Osteocyte (in vitro differentiated cells): ENCODE measurements at places on chromosomes 5 and 9. TPM values are rescaled to one million over a fixed set of nuclear protein-coding genes. Genes with fewer than 3 reads are reported as not detected.

GRCh38 chr5:36740259-36740898 lies 134.0 kb downstream of the SLC1A3 start:
- H3K27ac ChIP-seq = no peak overlapping the region
- H3K27me3 ChIP-seq = peaks cover 29% of the 10 kb centered on the region
- H3K4me1 ChIP-seq = peaks cover 14% of the 10 kb centered on the region
- DNase-seq = no peak
- H3K4me3 ChIP-seq = no peak overlapping the region

DNA sequence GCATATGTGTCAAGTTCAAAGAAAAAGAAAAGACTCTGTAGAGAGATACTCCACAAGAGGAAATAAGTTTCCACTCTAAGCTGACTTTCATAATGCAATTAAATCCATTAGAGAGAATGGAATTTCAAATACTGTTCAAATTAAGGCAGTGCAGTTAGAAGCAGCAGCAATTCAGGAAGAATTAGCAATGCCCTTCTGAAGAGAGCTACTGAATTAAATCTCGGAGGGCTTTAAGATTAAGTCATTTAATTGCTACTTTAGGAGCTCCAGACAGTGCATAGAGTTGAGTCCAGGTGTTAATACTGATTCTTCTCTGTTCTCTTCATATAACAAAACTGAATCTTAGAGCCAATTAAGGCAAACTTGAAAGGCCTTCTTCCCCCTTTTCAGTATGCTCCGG lies 8.5 kb downstream of the CDH12 start:
- H3K4me1 ChIP-seq = no peaks in the 10 kb centered on the region
- no peak overlapping the region for H3K4me3 ChIP-seq
- H3K27me3 ChIP-seq = peaks cover 44% of the 10 kb centered on the region
- no peak for DNase-seq
- H3K27ac ChIP-seq = no peak overlapping the region

DNA sequence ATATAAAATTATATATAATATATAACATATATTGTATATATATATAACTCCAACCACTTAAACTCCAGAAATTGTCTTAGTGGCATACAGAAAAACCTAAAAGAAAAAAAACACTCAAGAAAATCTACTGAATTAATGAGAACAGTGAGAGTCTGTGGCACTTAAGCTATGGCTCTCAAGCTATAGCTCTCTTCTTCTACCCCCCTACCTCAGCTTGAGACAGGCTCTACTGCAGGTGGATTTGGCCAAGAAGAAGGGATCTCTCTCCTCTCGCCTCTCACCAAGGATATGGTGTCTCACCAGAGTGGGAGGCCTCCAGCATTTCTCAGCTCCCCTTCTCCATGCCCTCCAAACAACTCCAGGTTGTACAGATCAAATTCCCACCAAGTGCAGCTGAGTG lies 64.5 kb upstream of the DAB2 start:
- peaks cover 23% of the 10 kb centered on the region for H3K4me1 ChIP-seq
- H3K4me3 ChIP-seq = no peak overlapping the region
- H3K27ac ChIP-seq = no peak overlapping the region
- H3K27me3 ChIP-seq = no peaks in the 10 kb centered on the region

CD72 gene
- total RNA-seq = 0.57 and 0.91 TPM in 2 replicates

SPINK1 gene
- total RNA-seq = not detected in 2 replicates

ZNG1E gene
- total RNA-seq = 26.6 and 38.7 TPM in 2 replicates

DNA sequence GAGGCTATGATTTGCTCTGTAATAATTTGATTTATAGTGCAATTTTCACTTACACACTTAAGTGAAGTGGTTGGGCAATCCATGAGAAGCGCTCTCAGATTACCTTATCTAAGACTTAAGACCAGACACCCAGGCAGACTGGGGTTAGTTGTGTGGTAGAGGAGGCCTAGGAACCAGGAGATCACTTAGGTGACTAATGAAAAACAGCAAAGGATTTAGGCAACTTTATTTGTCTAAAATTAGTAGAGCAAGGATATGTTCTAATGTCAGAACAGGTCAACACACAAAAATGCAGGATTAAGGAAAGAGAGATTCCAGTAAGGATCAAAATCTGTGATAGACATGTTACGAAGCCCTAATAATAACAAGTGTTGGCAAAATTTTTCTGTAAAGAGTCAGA lies 913.8 kb downstream of the TLE1 start:
- H3K4me3 ChIP-seq = no peak overlapping the region
- no peaks in the 10 kb centered on the region for H3K36me3 ChIP-seq

- DNase-seq = peak; percentile 84
- peak overlapping the region; percentile 100 for H3K27ac ChIP-seq
- peaks cover 36% of the 10 kb centered on the region for H3K4me1 ChIP-seq
- H3K27me3 ChIP-seq = no peaks in the 10 kb centered on the region
- peak overlapping the region; percentile 99 for H3K4me3 ChIP-seq
These were observed 861 bp downstream of the UBQLN1 start for GRCh38 chr9:83706676-83707517.

SPAG8 gene
- total RNA-seq = 2.4 TPM in 2 replicates

GRCh38 chr9:133656211-133657119 lies 20.3 kb downstream of the DBH start:
- H3K4me3 ChIP-seq = no peak overlapping the region
- H3K27me3 ChIP-seq = peaks cover 33% of the 10 kb centered on the region
- peaks cover 18% of the 10 kb centered on the region for H3K4me1 ChIP-seq
- DNase-seq = no peak
- H3K27ac ChIP-seq = no peak overlapping the region
- no peaks in the 10 kb centered on the region for H3K36me3 ChIP-seq

GRCh38 chr5:151184316-151185042 lies 26.9 kb upstream of the ANXA6 start:
- H3K27ac ChIP-seq = no peak overlapping the region
- peaks cover 20% of the 10 kb centered on the region for H3K27me3 ChIP-seq
- no peaks in the 10 kb centered on the region for H3K4me1 ChIP-seq
- no peak overlapping the region for H3K4me3 ChIP-seq
- H3K36me3 ChIP-seq = no peaks in the 10 kb centered on the region

DNA sequence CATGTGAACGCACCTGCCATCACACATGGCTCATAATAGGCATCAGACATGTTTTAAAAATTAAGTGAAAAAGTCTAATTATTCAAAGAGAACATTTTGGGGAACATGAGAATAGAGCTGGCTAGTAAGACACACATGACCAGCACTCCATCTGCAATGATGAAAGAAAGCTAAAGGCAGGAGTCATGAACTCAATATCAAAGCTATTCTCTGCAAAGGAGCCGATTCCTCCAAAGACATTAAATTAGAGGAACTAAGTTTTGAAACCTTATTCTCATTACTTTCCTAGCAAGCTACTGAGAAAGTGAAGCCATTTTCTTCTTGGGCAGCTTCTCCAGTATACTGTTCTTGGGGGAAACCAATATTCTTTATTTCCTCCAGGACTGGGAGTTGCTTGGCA lies 172.0 kb downstream of the CRB2 start:
- no peak for DNase-seq
- H3K27ac ChIP-seq = no peak overlapping the region

DNA sequence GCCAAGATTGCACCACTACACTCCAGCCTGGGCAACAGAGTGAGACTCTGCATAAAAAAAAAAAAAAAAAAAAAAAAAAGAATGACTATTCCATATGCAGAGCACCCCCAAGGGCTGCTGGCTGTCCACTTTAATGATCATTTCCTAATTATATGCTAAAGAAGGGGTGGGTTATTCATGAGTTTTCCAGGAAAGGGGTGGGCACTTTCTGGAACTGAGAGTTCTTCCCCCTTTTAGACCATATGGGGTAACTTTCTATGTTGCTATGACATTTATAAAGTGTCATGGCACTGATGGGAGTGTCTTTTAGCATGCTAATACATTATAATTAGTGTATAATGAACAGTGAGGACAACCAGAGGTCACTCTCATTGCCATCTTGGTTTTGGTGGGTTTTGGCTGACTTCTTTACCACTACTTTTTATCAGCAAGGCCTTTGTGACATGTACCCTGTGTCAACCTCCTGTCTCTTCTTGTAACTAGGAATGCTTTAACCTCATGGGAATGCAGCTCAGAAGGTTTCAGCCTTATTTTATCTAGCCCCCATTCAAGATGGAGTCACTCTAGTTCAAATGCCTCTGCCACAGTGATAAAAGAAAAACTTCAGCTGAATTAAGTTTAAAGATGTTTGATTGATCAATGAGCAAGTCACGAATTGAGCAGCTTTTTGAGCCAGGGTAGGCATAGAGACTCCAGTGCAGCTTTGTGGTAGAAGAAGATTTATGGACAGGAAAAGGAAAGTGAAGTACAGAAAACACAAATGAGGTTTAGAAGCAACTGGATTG lies 7.1 kb upstream of the NANS start:
- H3K27me3 ChIP-seq = no peaks in the 10 kb centered on the region
- no peak overlapping the region for H3K4me3 ChIP-seq
- no peak for DNase-seq
- no peak overlapping the region for H3K27ac ChIP-seq
- H3K36me3 ChIP-seq = no peaks in the 10 kb centered on the region

OGN gene
- 3.9 and 5.5 TPM in 2 replicates for total RNA-seq

SLC36A2 gene
- not detected in 2 replicates for total RNA-seq

GRXCR2 gene
- not detected in 2 replicates for total RNA-seq

- DNase-seq = peak; percentile 56
- no peak overlapping the region for H3K4me3 ChIP-seq
- H3K27ac ChIP-seq = no peak overlapping the region
- H3K36me3 ChIP-seq = no peaks in the 10 kb centered on the region
- H3K27me3 ChIP-seq = peaks cover 22% of the 10 kb centered on the region
- H3K4me1 ChIP-seq = no peaks in the 10 kb centered on the region
These were observed 9.6 kb downstream of the TMOD1 start for GRCh38 chr9:97510797-97511654.

- H3K4me3 ChIP-seq = no peak overlapping the region
- peak overlapping the region; percentile 79 for H3K27ac ChIP-seq
- DNase-seq = no peak
- no peaks in the 10 kb centered on the region for H3K27me3 ChIP-seq
- H3K4me1 ChIP-seq = peaks cover 42% of the 10 kb centered on the region
- no peaks in the 10 kb centered on the region for H3K36me3 ChIP-seq
These were observed 18.9 kb upstream of the ANKRD55 start for GRCh38 chr5:56251918-56252553.

DNA sequence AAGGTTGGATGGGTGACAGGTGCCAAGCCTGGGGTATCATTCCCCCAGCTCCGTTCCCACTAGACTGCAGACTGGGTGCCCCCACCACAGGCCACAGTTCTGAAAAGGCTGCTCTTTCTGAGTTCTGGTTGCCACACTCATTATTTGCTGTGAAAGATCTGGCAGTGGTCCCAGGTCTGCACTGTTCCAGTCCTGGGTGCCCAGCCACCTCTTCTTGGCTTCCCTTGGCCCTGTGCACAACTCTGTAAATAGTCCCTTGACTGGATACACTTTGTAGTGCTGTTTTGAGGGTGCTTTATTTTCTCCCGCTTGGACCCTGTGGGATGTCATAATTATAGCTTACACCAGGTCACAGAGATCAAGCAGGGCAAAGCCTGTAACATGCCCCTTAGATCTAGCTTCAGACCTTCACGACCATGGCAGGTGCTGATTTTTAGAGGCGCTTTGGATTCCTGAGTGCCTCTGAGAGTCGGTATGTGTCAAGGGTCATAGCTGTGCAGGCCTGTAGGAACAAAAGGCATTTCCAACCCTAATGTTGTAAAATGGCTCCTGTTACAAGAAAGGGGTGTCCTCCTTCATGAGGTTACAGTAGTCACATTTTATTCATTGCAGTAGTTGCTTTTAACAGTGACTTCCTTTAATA lies 344.9 kb downstream of the ICE1 start:
- no peaks in the 10 kb centered on the region for H3K4me1 ChIP-seq
- DNase-seq = no peak
- no peak overlapping the region for H3K27ac ChIP-seq
- no peaks in the 10 kb centered on the region for H3K36me3 ChIP-seq

DNA sequence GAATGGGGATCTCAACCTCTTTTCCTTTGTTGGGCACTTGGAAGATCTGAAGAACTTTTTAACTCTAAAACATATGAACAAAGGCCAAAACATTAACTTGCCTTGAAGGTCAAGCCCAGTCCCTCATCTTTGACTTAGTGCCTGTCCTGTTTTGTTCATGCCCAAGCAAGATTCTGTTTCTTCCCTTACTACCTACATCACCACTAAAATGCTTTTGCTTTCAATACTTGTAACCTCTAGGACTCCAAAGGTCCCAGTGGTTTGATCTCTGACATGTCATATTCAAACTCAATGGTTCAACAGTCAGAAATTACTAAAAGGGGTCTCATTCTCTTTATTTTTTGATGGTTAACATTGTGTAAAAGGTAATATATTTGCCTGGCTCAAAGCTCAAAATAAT lies 24.0 kb downstream of the GLRX start:
- peaks cover 3% of the 10 kb centered on the region for H3K4me1 ChIP-seq
- H3K27ac ChIP-seq = no peak overlapping the region
- no peaks in the 10 kb centered on the region for H3K27me3 ChIP-seq
- H3K4me3 ChIP-seq = no peak overlapping the region

- DNase-seq = no peak
- H3K4me3 ChIP-seq = no peak overlapping the region
- H3K36me3 ChIP-seq = no peaks in the 10 kb centered on the region
- H3K27ac ChIP-seq = no peak overlapping the region
- H3K4me1 ChIP-seq = no peaks in the 10 kb centered on the region
These were observed 53.9 kb upstream of the AFAP1L1 start for GRCh38 chr5:149217803-149218155.

GRCh38 chr9:128091571-128091970 lies 23.5 kb downstream of the SLC25A25 start:
- no peaks in the 10 kb centered on the region for H3K27me3 ChIP-seq
- no peak for DNase-seq
- H3K4me1 ChIP-seq = peaks cover 29% of the 10 kb centered on the region

DNA sequence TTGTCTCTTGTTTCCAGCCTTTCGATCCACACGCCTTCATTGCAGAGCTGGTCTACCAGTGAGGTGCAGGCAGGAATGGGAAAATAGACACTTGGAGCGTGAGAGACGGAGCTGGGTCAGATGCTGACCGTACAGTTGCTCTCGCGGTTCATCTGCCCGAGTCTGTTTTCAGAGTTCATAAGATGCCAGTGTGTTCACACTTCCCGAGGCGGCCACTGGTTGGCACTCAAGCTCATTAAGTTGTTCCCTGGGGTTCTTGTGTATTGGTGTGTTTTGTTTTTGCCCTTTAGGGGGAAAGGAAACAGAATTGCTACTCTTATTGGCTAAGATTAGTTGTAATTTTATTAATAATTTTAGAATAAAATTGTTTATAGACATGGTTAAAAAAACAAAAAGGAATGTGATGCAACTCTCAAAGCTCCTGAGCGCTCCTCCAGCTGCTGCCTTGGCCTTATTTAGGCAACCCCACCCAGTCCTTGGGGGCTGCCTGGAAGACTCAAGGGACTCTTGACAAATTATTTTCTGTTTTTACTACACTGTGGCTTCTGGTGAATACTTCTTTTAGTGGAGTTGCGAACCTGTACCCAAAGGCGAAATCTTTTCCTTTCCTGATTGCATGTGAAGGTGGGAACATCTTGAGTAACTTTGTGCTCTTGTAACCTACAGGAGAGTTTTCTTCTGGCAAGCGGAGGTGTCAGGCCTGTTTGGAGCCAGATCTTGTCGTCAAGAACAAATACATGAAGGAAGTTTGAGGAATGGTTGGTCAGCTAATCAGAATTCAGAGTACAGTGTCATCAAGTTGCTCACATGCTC lies 146.1 kb downstream of the MAST4 start:
- no peak overlapping the region for H3K4me3 ChIP-seq
- peaks cover 5% of the 10 kb centered on the region for H3K27me3 ChIP-seq
- H3K4me1 ChIP-seq = peaks cover 16% of the 10 kb centered on the region
- no peaks in the 10 kb centered on the region for H3K36me3 ChIP-seq
- DNase-seq = no peak

GRCh38 chr5:100575815-100576214 lies 40.6 kb downstream of the FAM174A start:
- no peak for DNase-seq
- peaks cover 10% of the 10 kb centered on the region for H3K4me1 ChIP-seq
- H3K4me3 ChIP-seq = no peak overlapping the region

- H3K36me3 ChIP-seq = no peaks in the 10 kb centered on the region
- H3K27ac ChIP-seq = no peak overlapping the region
- H3K4me3 ChIP-seq = no peak overlapping the region
- no peak for DNase-seq
These were observed 2.9 kb upstream of the CSF2 start for GRCh38 chr5:132070460-132071337.
